ENCODE measurements at places on chromosomes 12 and 14. TPM values are rescaled to one million over a fixed set of nuclear protein-coding genes. Genes with fewer than 3 reads are reported as not detected.

The PIWIL1 gene
- total RNA-seq: not detected

The RPS6KL1 gene
- 18.6 TPM for total RNA-seq

The TRAF3 gene
- 11.6 TPM for total RNA-seq

DNA sequence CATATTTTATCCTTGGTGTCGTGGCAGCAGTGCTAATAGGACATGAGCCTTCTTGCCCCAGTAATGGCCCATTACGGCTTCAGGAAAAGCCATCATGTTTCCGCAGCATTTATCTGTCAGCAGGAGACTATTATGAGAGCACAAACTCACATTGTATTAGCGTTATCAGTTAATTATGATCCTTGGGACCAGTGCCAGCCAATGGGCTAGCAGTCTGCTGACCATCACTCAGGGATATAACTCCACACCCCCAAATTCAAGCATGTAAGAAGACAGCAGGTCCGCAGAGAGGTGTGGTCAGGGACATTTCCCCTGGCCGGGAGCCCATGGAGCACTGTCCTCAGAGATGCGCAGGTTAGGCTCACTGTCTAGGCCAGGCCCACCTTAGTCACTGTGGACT lies 4.9 kb upstream of the ESRRB start:
- no peak for DNase-seq

DNA sequence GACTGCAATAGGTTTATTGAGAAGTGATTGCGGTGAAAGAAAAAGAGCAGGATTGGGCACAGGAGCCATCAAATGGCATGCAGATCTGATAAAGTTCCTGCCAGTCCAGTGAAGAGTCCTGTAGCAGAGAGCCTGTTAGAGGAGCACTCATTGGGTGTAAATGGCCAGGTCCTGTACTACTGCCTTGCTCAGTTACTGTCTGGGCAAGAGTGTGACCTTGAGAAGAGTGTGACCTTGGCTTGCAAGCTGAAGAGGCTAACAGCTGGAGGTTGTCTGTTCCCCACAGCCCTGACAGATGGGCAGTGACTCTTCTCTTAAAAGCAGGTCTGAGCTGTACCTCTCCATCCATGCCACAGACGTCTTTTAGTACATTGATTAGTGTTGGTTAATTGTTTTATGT lies 148.6 kb upstream of the SLC38A2 start:
- no peak for DNase-seq

DNA sequence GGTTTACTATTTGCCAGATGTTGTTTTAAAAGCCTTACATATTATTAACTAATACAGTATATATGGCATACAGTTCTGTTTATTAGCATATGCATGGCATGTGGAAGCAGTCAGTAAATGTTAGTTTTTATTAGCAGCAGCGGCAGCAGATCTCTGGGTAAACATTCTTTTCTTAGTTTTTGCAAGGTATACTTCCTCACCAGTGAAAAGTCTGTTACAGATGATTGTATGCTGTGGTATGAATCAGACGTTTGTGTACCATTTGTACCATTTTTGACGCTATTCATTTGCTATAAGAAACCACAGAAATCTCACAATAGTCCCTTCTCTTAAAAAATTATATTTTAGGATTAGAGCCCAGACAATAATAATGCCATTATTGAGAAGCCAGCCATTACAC lies 17.8 kb downstream of the STK38L start:
- DNase-seq: no peak

- DNase-seq: no peak
These were observed 20.2 kb upstream of the DUSP16 start for GRCh38 chr12:12582895-12583303.
